ENCODE measurements at places on chromosomes 7 and 10. TPM values are rescaled to one million over a fixed set of nuclear protein-coding genes. Genes with fewer than 3 reads are reported as not detected.

SAMD9L gene
- 3.1 TPM for polyA plus RNA-seq

SCIN gene
- polyA plus RNA-seq, result 118 TPM

EPO gene
- not detected for polyA plus RNA-seq

HOXA11 gene
- polyA plus RNA-seq, result 48.7 TPM

C10orf105 gene
- polyA plus RNA-seq, result 0.14 TPM

SPDYE1 gene
- polyA plus RNA-seq, result 0.48 TPM

DIP2C gene
- polyA plus RNA-seq, result 19.7 TPM

CCDC3 gene
- 15.0 TPM for polyA plus RNA-seq

CYP2C8 gene
- 2.8 TPM for polyA plus RNA-seq

COL28A1 gene
- 12.4 TPM for polyA plus RNA-seq

ZNF679 gene
- not detected for polyA plus RNA-seq

IKZF1 gene
- 1.6 TPM for polyA plus RNA-seq

CHPF2 gene
- polyA plus RNA-seq, result 24.9 TPM

OPN1SW gene
- polyA plus RNA-seq, result 1.5 TPM

SKIDA1 gene
- polyA plus RNA-seq, result 14.2 TPM

CYP3A7 gene
- polyA plus RNA-seq, result 1.3 TPM

MMD2 gene
- polyA plus RNA-seq, result not detected

CNNM1 gene
- polyA plus RNA-seq, result 1.3 TPM

DYDC2 gene
- polyA plus RNA-seq, result 1.8 TPM

CTAGE8 gene
- polyA plus RNA-seq, result 4.8 TPM

CALCR gene
- polyA plus RNA-seq, result 0.91 TPM

TBC1D12 gene
- 23.3 TPM for polyA plus RNA-seq

GRM3 gene
- polyA plus RNA-seq, result 0.10 TPM

GIMAP4 gene
- polyA plus RNA-seq, result 28.3 TPM

NAT16 gene
- not detected for polyA plus RNA-seq

CRHR2 gene
- polyA plus RNA-seq, result 0.09 TPM

OSBPL3 gene
- 29.9 TPM for polyA plus RNA-seq

OR9A2 gene
- polyA plus RNA-seq, result not detected

ATRNL1 gene
- polyA plus RNA-seq, result 24.1 TPM

PDZD7 gene
- 1.8 TPM for polyA plus RNA-seq

DMBT1 gene
- polyA plus RNA-seq, result 0.03 TPM

SPAM1 gene
- polyA plus RNA-seq, result not detected

MYO1G gene
- 0.59 TPM for polyA plus RNA-seq

PSMC2 gene
- 99.0 TPM for polyA plus RNA-seq

TRPV5 gene
- polyA plus RNA-seq, result 2.7 TPM

SPDYE6 gene
- polyA plus RNA-seq, result 0.68 TPM

TRIM4 gene
- 30.8 TPM for polyA plus RNA-seq

UNC5B gene
- polyA plus RNA-seq, result 66.9 TPM

NPM3 gene
- 66.0 TPM for polyA plus RNA-seq

SFRP5 gene
- polyA plus RNA-seq, result not detected

Data from left renal cortex interstitium (tissue), 4 donors.